Stimulated activated CD8-positive, alpha-beta memory T cell treated with anti-CD3 and anti-CD28 coated beads, Interleukin-7, amount 100 ng/mL, for 48 hours (primary cell): ENCODE measurements at places on chromosomes 4 and X.

- DNase-seq: no peak
Measured at GRCh38 chrX:43853225-43853828, 28.9 kb downstream of the MAOB start.

DNA sequence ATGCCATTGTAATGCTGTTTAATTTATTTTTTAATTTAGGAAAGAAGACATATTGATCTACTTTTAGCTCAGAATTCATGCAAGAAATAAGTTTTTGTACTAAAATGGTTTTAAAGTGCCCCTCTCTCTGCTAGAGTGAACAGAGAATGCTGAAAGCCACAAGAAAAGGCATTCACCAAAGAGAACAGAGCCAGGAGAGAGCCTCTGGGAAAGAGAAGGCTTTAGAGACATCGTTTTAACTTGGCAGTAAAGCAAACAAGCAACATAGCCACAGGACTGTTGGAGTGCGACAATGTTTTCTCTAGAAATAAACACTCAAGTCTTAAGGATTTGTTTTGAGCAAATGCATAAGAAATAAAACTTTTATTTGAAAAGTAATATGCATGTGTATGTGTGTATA is 484.1 kb upstream of the CPEB2 start:
- no peak for DNase-seq

- DNase-seq: no peak
Measured at GRCh38 chr4:54780149-54780495, 122.4 kb downstream of the KIT start.

GRCh38 chrX:10167573-10167972 is 10.8 kb downstream of the CLCN4 start:
- DNase-seq: no peak

GRCh38 chrX:53048169-53049126 is at the start of gene GPR173:
Gene GPR173, plus strand, starts transcription at chrX:53048789. Its CDS starts 27,833 bp downstream, at chrX:53076622.
- no peak for DNase-seq

- DNase-seq: no peak
Measured at GRCh38 chr4:41072021-41072777, 142.1 kb downstream of the APBB2 start.

- no peak for DNase-seq
Measured at GRCh38 chr4:152524427-152524826, 11.5 kb downstream of the FBXW7 start.

- no peak for DNase-seq
Measured at GRCh38 chr4:16386711-16387320, 160.5 kb upstream of the TAPT1 start.

GRCh38 chr4:81844717-81845116 is 373.0 kb upstream of the RASGEF1B start:
- DNase-seq: no peak

DNA sequence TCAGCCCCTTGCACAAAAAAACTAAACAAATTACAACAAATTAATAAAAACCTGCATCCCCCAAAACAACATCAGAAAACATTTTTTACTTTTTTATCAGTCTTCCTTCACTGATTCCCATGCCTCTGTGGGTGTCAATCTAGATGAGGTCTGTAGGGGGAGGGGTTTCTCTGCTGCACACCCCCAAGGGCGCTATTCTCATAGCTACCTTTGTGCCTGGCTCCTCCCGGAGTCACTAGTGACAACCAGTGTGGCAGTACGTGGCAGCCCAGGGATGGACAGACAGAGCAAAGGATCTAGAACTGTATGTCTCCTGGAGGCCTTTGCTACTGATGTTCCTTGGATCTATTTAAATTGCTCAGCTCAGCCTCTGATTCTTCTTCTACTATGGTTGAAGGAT is 228.1 kb upstream of the ANXA3 start:
- DNase-seq: no peak

GRCh38 chr4:118400356-118400755 is 47.6 kb upstream of the PRSS12 start:
- no peak for DNase-seq

- DNase-seq: no peak
Measured at GRCh38 chrX:997631-998137, 214.8 kb downstream of the CRLF2 start.

DNA sequence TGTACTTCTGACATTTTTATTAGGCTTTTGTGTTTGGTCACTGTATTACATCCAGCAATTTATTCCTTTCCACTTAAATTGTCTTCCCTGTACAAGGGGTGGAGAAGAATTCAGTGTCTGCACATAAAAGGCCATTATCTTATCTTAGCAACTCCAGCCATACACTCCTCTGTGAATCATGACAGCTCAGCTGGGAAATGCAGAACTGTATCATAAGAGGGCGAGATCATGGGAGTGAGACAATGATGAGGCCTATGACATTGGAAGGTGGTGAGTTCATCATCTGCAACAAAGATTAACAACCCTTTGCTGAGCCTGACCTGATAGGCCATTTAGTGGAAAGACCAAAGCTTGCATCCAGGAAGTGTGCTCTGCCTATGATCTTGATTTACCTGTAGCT is 33.3 kb downstream of the SLIT2 start:
- no peak for DNase-seq

- DNase-seq: no peak
Measured at GRCh38 chrX:147859666-147860065, 52.1 kb upstream of the FMR1 start.

- no peak for DNase-seq
Measured at GRCh38 chr4:165872461-165873297, at the start of gene TLL1. Gene TLL1, plus strand, starts transcription at chr4:165873237. Its CDS starts 668 bp downstream, at chr4:165873905.

- no peak for DNase-seq
Measured at GRCh38 chr4:165788686-165789463, 84.2 kb upstream of the TLL1 start.

- DNase-seq: no peak
Measured at GRCh38 chr4:102196221-102196620, 149.1 kb downstream of the SLC39A8 start.

GRCh38 chrX:110322603-110323002 is 4.7 kb upstream of the AMMECR1 start:
- no peak for DNase-seq

GRCh38 chr4:141637565-141637964 is 1.2 kb downstream of the IL15 start:
- no peak for DNase-seq

DNA sequence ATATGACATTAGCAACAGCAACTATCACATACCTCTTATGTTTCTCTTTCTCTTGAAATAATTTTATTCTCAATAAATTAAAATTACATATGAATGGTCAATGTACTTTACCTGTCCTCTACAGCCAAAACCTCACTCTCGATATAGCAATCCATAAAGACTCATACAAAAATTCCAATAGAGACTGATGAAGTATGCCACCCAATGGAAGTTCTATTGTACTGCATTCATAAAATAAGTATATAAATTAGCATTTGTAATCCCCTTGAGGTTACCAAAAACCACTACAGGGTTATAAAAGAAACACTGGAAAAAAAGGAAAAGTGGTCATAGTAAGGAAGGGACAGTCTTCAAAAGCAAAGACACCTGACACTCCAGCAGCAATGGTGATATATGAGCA is 32.8 kb downstream of the CLDN2 start:
- DNase-seq: no peak

- no peak for DNase-seq
Measured at GRCh38 chr4:88900432-88900831, 156.6 kb downstream of the FAM13A start.

DNA sequence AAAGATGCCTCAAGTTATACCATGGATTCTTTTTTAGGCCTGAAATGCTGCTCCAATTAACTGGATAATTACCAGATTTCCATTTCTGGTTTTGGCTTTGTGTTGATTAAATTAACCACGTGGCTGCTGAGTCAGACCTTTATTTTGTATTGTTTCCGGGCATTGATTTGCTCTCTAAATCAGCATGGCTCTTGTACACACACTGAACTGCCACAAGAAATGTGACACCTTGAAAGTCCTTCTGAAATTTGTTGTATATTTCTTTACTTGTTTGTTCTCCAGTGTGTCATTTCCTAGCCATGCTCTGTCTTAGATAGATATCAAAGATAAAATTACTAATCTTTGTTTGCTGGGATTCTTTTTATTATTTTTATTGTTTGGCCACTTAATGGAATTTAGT is 11.7 kb downstream of the MTTP start:
- no peak for DNase-seq
